ENCODE measurements at places on chromosomes 3 and 15.

DNA sequence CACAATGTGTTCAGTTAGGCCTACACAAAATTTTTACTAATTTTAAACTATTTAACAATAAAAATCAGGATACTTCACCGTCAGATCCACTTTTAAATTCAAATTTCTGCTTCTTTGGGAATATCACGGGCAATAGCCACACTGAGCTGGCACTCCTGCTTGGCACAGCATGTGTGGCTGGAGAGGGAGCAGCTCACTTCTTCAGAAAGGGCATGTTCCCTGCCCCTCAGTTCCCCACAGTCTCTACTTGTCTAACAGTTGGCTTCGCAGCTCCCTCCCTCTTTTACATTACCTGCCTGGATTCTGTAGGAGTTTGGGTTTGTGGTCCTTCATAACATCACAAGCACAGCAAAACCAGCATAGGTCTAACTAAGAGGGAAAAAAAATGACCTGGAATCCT, 76.0 kb upstream of the TRIM42 start:
- no peak for DNase-seq

GRCh38 chr3:128851601-128852000, 27.8 kb upstream of the ACAD9 start:
- no peak for DNase-seq

DNA sequence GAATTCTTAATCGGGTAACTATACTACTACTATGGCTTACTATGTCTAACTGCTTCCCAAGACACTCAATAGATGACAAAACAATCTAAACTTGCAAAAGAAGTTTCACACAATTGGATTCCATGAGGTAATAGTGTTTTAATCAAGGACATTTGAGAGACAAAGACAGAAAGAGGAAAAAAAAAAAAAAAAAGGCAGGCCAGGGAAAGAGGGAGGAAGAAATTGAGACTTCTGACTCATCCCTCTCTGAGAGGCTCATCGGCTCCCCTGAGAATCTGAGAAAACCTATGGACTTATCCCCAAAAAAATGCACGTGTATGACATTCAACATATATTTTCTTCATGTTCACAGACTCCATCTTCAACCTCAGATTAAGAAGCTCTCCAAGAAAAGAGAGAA, 61.0 kb downstream of the SCAPER start:
- peak; percentile 27 for DNase-seq

DNA sequence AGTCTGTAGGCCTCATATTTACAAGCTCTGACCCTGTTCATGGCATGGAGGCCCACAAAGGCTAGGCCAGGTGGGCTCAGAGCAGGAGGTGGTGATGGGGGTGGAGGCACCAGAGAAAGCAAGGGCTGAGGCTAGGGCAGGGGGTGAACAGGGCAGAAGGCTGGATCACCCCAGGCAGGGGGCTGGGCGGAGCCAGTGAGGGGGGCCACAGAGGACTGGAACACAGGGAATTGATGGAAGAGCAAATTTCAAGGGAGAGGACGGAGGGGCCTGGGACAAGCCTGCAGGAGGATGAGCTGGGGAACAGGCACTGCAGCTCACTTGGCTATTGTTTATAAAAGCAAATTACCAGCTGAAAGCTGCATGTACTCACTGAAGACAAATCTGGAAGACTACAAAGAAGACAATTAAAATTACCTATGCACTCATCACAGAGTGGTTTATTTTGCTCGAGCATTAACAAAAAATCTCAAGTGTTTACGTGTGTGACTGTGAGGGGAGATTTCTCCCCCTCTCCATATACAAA, 11.0 kb downstream of the TNFAIP8L3 start:
- no peak for DNase-seq
